Activated T-cell treated with anti-CD3 and anti-CD28 coated beads for 1 hour (primary cell): ENCODE measurements at places on chromosomes 7 and 10.

DNA sequence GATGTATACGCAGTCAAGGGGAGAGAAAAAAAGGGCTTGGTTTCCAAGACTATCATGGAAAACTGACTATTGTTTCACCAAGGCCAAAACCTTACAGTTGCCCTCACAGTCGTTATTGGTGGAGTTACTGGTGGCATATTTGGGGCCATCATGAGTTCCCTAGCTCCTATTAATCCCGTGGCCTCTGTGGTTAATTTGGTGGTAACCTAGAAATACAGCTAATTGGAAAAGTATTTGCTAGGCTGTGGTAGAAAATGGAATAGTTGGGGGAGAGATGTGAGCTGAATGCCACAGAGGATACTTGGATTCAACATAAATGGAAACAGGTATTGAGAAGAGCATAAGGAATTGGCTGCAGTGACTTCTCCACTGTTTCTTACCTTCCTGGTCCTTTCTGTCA, 450.7 kb downstream of the KCNMA1 start:
- no peak for DNase-seq

DNA sequence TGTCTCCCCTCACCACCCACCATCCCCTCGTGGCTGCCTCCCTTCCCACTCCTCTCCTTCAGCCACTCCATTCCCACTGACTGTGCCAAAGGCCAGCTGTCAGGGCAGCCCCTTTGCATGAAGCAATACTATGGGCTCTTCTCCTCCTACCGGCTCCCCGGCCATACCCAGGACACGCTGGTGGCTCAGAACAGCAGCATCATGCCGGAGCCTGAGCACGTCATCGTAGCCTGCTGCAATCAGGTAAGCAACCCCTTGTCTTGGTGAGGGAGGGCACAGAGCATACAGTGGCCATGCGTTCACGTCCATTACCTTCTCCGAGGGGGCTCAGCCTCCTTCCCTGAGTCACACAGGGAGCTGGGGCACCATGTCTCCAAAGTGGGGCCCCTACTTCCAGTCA, 11.6 kb downstream of the CHAT start:
- no peak for DNase-seq

DNA sequence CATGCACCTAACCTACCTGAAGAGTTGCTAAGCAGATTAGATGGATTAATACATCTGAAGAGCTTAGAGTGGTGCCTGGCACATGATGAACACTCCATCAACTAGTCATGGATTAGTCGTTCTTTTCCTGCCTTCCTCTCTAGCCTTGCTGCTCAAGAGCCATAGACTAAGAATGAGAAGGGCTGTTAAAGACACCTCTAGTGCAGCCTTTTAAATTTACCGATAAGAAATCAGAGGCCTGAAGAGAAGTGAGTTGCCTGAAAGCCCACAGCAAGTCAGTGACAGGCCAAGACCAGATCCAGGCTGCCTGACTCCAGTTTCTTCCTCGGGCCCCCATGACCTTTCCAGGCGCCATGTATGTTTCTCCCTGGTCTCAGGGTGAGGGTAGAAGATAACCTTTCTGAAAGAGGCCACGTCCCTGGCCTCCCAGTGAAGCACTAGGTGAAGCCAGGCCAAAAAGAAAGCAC, 6.5 kb downstream of the TSPAN15 start:
- no peak for DNase-seq

- DNase-seq = no peak
These were observed 33.4 kb upstream of the NUB1 start for GRCh38 chr7:151308256-151308655.

GRCh38 chr7:71817916-71818315, 594.2 kb downstream of the CALN1 start:
- no peak for DNase-seq

GRCh38 chr7:39299695-39300094, 266.5 kb upstream of the YAE1 start:
- no peak for DNase-seq

- no peak for DNase-seq
These were observed 253.5 kb downstream of the BAMBI start for GRCh38 chr10:28930514-28931495.
